A549 treated with ZK216348 at 1 μM for 4 hours (cell line): ENCODE measurements at places on chromosomes 2 and 18. TPM values are rescaled to one million over a fixed set of nuclear protein-coding genes. Genes with fewer than 3 reads are reported as not detected.

Gene ANKRD44
- total RNA-seq, result 1.2 to 3.3 TPM (median 1.8 TPM) in 5 replicates

Gene NTSR2
- total RNA-seq, result not detected in 5 replicates

Gene EPAS1
- 87.7 to 124 TPM (median 120 TPM) in 5 replicates for total RNA-seq

Gene NYAP2
- 0.02 TPM in 1 of 5 replicates, not detected in the others for total RNA-seq

Gene DLGAP1
- total RNA-seq, result 0.05 to 0.12 TPM (median 0.10 TPM) in 3 of 5 replicates, not detected in the others

Gene SPHKAP
- total RNA-seq, result 0.02 TPM in 1 of 5 replicates, not detected in the others

Gene ADCYAP1
- not detected in 5 replicates for total RNA-seq

Gene CTLA4
- total RNA-seq, result not detected in 5 replicates

Gene GAD1
- total RNA-seq, result 0.49 to 0.60 TPM (median 0.54 TPM) in 5 replicates

Gene ANO7
- total RNA-seq, result 1.3 to 3.0 TPM (median 2.2 TPM) in 5 replicates

Gene RTKN
- total RNA-seq, result 15.5 to 29.0 TPM (median 23.7 TPM) in 5 replicates

Gene DSEL
- total RNA-seq, result 0.25 to 0.52 TPM (median 0.40 TPM) in 5 replicates

Gene IL36RN
- 0.06 to 0.13 TPM in 2 of 5 replicates, not detected in the others for total RNA-seq

Gene TDRD15
- total RNA-seq, result not detected in 5 replicates

Gene FN1
- total RNA-seq, result 173 to 264 TPM (median 183 TPM) in 5 replicates

Gene CAVIN2
- total RNA-seq, result 21.7 to 41.3 TPM (median 35.6 TPM) in 5 replicates

Gene TMEM18
- 40.1 to 47.8 TPM (median 44.0 TPM) in 5 replicates for total RNA-seq

Gene IRS1
- total RNA-seq, result 12.8 to 18.7 TPM (median 18.2 TPM) in 5 replicates

Gene AP1S3
- 24.7 to 51.4 TPM (median 35.4 TPM) in 5 replicates for total RNA-seq

Gene FAM124B
- total RNA-seq, result not detected in 5 replicates

Gene KLHL14
- not detected in 5 replicates for total RNA-seq

Gene TNS1
- total RNA-seq, result 7.4 to 21.4 TPM (median 12.6 TPM) in 5 replicates

Gene SP140
- 0.22 to 0.39 TPM in 2 of 5 replicates, not detected in the others for total RNA-seq

Gene NRP2
- total RNA-seq, result 92.4 to 182 TPM (median 157 TPM) in 5 replicates

Gene ANTXR1
- 101 to 155 TPM (median 144 TPM) in 5 replicates for total RNA-seq

Gene TRIP12
- total RNA-seq, result 78.4 to 130 TPM (median 97.6 TPM) in 5 replicates

Gene DSG4
- total RNA-seq, result not detected in 5 replicates

Gene POTEI
- not detected in 5 replicates for total RNA-seq

Gene TMEM163
- total RNA-seq, result 0.07 TPM in 2 of 5 replicates, not detected in the others

Gene MAP3K19
- total RNA-seq, result not detected in 5 replicates

Gene GCG
- not detected in 5 replicates for total RNA-seq

Gene RPRM
- 0.09 TPM in 1 of 5 replicates, not detected in the others for total RNA-seq

Gene ACTG2
- total RNA-seq, result 0.12 to 0.38 TPM (median 0.13 TPM) in 3 of 5 replicates, not detected in the others

Gene UBE2F
- total RNA-seq, result 47.8 to 55.1 TPM (median 51.4 TPM) in 5 replicates

Gene MEIS1
- total RNA-seq, result 1.5 to 2.4 TPM (median 1.8 TPM) in 5 replicates

Gene CDH2
- 31.8 to 50.4 TPM (median 43.7 TPM) in 5 replicates for total RNA-seq

Gene DSG2
- 36.3 to 69.7 TPM (median 60.3 TPM) in 5 replicates for total RNA-seq

Gene ITGB6
- 0.61 to 1.2 TPM (median 0.91 TPM) in 5 replicates for total RNA-seq

Gene NT5DC4
- total RNA-seq, result not detected in 5 replicates

Gene LIMS3
- total RNA-seq, result not detected in 5 replicates

Gene CABLES1
- total RNA-seq, result 13.1 to 15.8 TPM (median 14.9 TPM) in 5 replicates

Gene PLGLB2
- total RNA-seq, result 0.36 to 0.42 TPM in 2 of 5 replicates, not detected in the others

Gene SERPINB11
- 0.13 TPM in 1 of 5 replicates, not detected in the others for total RNA-seq

Gene CD207
- total RNA-seq, result not detected in 5 replicates

Gene SKOR2
- total RNA-seq, result not detected in 5 replicates

Gene SPATA3
- not detected in 5 replicates for total RNA-seq

Gene RESP18
- not detected in 5 replicates for total RNA-seq

Gene RFX8
- not detected in 5 replicates for total RNA-seq

Gene IL1F10
- not detected in 5 replicates for total RNA-seq

Gene PDE1A
- total RNA-seq, result 0.07 to 0.43 TPM (median 0.15 TPM) in 5 replicates
